ENCODE measurements at places on chromosomes 12 and 14.
A peak's percentile ranks its signal among the peaks of the same experiment; 100 is the strongest.

DNA sequence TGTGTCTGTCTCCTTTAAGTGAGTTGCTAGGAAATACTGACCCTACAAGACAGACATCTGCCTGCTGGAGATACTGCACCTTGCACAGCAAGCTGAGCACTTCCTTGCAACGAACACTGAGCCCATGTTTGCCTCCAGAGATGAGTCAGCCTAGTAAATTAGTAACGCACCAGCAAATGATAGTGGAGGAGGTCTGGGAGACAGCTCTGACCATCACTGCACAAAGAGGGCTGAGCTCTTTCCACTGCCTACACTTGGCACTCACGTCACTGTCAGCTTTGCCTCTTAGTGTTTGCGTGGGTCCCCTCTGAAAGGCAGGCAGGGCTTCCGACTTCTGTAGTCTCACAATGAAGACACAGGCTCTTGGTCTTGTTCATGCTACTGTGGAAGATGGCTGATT is 109.0 kb downstream of the APAF1 start:
- peak; percentile 57 for DNase-seq

DNA sequence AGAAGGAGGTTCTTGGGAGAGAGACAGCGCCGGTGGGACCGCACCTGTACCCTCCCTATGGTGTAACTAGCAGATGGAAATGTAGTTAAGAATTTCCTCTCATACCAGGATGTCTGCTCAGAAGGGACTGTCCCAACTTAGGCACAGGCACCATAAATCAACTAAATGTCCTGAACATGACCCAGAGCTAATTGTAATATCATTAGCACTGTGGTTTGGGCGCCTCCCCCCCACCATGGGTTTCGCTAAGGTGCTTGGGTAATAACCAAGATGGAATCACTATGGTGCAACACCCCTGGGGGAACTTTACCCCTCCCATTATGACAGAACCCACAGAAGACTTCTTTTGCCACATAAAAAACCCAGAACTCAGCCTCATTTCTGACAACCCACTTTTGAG is 15.9 kb downstream of the ZNF641 start:
- peak; percentile 68 for DNase-seq

GRCh38 chr12:29152223-29152868 is 3.3 kb downstream of the FAR2 start:
- no peak for DNase-seq

- no peak for DNase-seq
Observed at GRCh38 chr14:79515158-79515557, 696.1 kb downstream of the DIO2 start.

GRCh38 chr14:68599896-68600610 is 192.8 kb downstream of the ZFP36L1 start:
- DNase-seq, result no peak

GRCh38 chr12:22275843-22276242 is 58.7 kb downstream of the ST8SIA1 start:
- no peak for DNase-seq

DNA sequence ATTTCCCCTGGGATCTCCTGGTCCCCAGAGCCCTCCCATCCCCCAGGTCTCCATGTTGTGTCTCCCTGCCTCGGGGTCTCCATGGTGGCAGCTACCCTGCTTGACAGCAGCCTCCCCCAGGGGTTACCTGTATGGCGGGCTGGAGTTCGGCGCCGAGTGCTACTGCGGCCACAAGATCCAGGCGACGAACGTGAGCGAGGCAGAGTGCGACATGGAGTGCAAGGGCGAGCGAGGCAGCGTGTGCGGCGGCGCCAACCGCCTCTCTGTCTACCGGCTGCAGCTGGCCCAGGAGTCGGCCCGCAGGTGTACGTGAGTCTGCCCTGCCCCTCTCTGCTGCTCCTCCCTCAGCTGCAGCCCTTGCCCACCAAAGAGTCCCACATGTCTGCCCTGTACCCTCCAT is 80.9 kb downstream of the WSCD2 start:
- no peak for DNase-seq

- no peak for DNase-seq
Observed at GRCh38 chr12:21025656-21026055, 105.3 kb upstream of the SLCO1B1 start.

GRCh38 chr12:75257510-75257909 is 47.9 kb upstream of the KCNC2 start:
- no peak for DNase-seq

- DNase-seq, result peak; percentile 60
Observed at GRCh38 chr12:98002887-98003493, 512.4 kb upstream of the TMPO start.

DNA sequence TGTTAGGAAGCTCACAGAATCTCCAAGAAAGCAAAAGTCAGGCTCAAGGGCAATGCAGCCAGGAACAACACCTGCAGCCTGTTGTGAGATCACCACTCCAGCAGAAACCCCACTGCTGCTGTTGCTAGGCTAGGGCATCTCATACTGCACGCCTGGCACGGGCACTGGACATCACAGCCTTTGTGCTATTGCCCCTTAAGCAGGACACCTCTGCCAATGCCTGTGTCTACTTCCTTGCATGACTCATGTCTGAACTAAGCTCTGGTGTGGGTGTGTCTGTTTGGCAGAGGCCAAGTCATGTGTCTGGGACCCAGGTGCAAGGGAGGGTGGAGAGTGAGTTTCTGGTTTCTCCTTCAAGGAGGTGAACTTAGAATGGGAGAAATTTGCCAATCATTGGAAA is 10.0 kb upstream of the DDX47 start:
- peak; percentile 62 for DNase-seq

DNA sequence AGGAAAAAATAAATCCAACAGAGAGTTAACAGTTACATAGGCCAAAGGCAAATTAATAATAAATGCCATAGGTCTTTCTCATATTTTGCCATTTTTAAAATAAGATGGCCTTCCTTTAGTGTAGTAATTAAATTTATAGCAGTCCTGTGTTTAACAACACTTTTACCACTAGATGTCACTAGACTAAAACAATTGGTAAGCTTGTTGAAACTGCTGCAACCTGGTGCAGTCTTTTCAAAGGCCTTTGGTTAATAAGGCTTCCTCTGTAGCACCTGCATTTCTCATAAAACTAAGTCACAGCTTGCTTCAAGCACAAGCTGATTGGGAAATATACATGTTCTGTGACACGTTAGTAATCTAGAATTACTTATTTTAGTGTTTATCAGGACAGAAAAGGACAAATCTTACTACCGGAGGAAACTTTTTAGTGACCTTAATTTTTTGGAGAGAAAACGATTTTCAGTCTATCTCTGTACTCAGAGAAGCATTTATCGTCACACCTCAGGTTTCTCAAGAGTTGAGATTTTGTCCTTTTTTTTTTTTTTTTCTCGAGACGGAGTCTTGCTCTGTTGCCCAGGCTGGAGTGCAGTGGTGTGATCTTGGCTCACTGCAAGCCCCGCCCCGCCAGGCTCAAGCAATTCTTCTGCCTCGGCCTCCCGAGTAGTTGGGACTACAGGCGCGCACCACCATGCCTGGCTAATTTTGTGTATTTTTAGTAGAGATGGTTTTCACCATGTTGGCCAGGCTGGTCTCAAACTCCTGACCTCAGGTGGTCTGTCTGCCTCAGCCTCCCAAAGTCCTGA is 20.0 kb downstream of the BORCS5 start:
- peak; percentile 20 for DNase-seq

DNA sequence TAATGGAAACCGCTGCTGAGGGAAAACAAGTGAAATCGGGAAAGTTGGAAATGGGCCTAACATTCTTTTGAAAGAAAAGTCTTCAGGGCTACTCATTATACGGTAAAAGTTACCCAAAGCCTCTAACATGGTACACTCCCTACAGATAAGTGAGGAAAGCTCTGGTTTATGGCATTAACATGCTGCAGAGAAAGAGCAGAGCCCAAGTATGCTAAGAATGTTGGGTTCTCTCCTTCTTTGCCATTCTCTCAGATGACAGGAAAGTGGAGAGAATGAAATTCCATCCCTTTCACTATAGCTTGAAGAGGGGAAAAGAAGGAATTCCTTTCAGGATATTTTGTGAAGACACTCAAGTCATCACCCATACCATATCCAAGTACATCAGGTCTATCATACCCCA is 348.0 kb downstream of the SEC23A start:
- no peak for DNase-seq

DNA sequence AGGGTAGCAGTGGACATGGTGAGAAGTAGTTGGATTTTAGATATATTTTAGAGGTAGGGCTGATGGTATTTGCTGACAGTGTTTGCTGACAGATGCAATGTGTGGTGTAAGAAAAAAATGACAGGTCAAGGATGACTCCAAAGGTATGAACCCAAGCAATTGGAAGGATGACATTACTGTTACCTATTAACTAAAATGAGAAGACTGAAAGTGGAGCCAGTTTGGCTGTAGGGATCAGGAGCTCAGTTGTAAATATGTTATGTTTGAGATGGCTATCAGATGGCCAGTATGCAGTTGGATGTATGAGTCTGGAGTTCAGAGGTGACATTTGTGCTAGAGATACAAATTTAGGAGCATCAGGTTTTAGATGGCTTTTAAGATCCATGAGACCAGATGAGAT is 17.4 kb upstream of the SERPINA6 start:
- no peak for DNase-seq

GRCh38 chr12:125105600-125105999 is 40.4 kb downstream of the AACS start:
- DNase-seq, result no peak

DNA sequence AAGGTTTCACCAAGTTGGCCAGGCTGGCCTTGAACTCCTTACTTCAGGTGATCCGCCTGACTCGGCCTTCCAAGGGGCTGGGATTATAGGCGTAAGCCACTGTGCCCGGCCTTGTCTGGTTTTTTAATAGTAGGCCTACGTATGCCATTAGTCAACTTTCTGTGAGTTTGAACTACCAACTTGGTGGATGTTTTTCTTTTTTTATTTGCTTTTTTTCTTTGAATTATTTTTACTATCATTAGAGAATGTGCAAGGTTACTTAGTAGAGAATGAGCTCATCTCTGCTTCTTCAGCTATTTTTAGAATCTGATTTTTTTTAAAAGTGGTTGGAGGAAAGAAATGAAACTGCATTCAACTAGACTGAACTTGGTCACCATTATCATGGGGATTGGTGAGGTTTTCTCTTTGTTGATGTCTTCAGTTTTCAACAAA is 51.4 kb downstream of the HMGA2 start:
- no peak for DNase-seq

DNA sequence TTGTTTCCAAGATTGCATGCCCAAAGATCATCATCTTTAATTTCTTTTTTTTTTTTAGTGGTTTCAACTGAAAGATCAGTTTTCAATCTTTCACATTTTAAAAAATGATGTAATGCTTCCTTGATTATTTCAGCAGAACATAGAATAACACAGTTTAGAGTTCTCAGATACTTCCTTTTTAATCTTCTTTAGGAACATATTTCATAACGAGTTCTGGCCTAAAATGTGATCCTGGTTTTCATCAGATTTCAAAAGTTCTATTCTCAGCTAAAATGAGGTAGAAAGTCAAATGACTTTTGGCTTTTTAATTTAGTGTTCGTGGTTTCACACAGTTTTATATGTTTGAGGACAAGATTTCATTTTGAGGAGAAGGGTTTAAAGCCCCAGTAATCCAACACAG is 40.0 kb upstream of the NR1H4 start:
- DNase-seq, result no peak

DNA sequence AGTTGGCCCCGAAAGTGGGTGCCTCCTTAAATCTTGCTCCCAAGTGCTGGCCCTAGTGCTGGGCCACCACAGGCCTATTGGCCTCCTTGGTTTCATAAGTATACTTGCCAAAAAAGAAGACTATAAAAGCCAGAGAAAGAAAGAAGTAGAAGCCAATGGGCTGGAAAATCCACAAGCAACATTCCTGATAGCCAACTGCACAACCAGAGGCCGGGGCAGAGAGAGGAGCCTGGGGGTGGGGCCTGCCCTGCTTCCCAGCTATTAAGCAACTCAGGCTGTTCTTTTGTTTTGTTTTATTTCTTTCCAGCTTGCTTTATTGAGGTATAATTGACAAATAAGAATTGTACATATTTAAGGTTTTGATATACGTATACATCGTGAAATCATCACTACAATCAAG is 177.2 kb upstream of the NTF3 start:
- no peak for DNase-seq

DNA sequence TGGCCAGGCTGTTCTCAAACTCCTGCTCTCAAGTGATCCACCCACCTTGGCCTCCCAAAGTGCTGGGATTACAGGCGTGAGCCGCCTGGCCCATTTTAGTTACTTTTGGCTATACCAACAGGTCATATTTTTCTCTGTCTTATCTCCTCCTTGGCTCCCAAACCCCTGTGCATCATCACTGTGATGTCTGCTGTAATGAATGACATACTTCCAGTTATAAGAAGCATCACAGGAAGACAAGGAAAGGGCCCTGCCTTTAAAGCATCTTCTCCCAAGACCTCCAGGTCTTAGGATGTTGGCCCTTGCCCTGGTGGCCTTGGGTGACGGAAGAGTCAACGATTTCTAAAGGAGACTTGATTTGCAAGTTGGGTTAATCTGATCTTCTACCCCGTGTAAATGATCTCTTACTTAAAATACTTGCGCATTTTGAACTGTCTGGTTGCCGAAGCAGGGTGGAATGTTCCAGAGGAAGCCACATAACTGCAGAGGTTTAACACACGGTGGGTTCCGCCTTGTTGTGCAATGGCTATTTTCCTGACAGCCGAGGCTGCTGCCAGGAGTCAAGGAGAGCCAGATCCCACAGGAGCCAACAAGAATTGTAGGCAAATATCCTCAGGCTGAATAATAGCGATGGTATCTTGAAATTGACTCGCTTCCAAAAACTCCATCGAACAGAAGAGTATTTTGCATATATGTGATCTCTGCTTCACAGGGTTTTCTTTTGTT is 55.7 kb upstream of the PLXNC1 start:
- no peak for DNase-seq

DNA sequence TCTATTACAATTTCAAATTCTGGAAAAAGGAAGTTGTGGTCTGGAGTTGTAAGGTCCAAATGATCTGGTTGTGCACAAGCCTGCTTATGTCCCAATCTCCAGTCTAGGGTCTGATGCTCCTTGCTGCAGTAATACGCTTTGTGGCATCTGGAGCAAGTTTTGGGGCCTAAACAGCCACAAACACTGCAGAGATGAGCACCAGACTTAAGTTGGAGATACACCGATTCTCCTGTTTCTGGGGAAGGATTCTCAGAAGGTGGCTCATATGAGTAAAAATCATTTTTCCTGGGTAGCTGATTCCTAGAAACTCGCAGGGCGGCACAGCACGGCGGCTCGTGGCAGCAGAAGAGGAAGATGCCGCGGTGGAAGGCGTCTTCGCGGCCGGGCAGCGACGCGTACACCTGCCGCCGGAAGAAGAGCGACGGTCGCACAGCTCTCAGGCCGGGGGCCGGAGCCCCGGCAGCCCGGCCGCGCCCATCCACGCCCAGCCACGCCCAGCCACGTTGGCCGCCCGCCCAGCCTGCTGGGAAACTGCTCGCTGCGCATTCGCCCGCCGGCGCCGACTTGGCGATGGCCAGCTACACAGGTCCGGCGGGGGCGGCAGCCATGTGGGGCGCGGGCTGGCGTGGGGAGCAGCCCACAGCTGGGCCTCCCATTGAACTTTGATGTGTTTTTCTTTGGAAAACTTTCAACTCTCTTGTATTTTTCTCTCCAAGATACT is 129.0 kb downstream of the ASCL4 start:
- DNase-seq, result peak; percentile 82

Data from activated CD8-positive, alpha-beta T cell treated with anti-CD3 and anti-CD28 coated beads for 36 hours (primary cell).